Effector CD8-positive, alpha-beta T cell (primary cell): ENCODE measurements at places on chromosomes 2 and 18.

DNA sequence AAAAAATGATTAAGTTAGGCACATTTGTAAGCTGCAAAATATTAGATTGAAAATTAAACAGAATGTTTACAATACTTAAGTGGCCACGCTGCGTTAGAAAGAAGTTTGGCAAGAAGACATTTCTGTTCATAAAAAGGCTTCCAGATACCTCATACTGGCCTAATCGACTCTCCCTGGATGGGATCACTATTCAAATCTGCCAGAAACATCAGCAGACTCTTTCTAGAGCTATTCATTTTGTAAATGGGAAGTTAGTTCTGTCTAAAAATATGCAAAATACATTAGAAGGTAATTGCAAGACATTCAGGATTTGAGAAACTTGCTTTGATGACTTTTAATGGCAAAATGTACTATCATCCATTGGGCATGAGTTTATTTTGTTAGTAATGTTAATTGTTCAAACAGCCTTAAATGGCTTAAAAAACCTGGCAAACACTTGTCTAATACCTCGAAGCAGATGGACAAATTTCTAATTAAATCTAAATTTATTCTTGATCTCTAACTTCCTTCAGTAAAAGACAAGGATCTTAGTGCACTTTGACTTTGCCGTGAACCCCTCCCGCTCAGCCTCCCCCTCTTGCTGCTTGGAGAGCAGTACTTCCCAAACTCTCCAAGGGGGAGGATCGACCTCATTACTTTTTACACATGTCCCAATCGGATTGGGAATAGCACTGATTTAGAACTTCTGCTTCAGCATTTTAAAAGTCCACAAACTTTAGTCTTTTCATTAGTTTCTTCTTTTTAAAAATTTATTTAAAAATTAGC is 103.5 kb downstream of the SMIM21 start:
- DNase-seq = no peak

- DNase-seq = no peak
These were observed 77.3 kb upstream of the SMAD7 start for GRCh38 chr18:49028091-49028490.

GRCh38 chr2:174667250-174667860 is 69.8 kb upstream of the WIPF1 start:
- DNase-seq = no peak

GRCh38 chr2:160220545-160221009 is 20.5 kb upstream of the ITGB6 start:
- DNase-seq = no peak

DNA sequence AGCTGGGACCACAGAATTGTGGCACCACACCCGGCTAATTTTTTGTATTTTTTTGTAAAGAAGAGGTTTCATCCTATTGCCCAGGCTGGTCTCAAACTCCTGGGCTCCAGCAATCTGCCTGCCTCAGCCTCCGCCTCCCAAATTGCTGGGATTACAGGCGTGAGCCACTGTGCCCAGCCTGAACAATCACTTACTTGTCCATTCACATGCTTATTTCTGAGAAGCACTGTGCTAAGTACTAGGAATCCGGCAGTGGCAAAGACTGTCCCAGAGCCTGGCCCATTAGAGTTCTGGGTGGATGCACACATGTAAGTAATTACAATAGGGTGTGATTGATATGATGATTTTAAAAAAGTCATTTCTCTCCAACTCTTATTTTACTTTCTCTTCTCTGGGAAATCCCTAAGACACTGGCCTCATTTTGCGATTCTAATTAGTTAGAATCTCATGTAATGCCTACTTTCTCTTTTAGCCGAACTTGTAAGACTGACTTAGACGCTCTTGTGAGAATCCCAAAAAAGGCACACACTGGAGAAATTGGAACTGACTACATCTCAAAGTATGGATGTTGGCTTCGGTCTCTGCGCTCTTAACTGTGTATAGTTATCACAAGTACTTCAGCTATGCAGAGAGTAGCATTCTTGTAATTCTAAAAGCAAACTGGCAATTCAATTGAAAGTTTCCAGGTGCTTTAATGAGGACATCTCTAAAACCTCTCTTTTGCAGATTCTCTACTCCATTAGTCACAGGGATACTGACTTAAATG is 567.7 kb downstream of the DCC start:
- no peak for DNase-seq

GRCh38 chr18:75211002-75211621 is 515 bp downstream of the TSHZ1 start:
- DNase-seq = peak; percentile 8

GRCh38 chr2:88680916-88681315 is 10.6 kb upstream of the RPIA start:
- no peak for DNase-seq

DNA sequence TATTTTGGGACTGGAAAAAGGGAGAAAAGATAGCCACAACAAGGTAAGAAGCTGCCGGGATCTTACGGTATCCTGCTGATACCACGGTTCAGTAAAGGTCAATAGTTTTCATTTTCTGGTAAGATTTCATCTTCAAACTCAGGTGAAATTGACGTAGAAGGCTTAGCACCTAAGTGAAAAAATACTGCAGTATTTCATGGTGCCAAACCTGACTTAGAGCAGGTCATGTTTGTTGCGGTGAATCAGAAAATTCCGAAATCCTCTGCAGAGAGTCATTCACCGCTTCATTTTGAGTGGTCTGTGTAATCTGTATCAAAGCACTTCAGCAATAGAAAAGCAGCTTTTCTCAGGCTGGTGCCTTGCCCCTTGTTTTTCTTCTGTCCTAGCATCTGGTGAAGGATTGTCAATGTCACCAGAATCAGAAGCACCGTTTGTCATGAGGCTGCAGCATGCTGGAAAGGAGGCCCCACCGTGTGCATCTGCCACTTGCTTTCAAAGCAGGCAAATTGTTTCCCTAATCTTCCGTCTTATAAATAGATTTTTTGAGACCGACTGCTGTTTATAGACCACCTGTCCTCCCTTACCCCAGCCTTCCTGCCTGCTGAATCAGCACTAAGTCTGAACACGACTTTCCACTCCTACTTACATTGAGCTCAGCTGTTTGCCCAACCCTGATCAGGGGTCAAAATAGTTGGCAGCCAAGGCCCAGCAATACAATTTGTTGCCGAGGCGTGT is 156.3 kb downstream of the EML6 start:
- DNase-seq = no peak

DNA sequence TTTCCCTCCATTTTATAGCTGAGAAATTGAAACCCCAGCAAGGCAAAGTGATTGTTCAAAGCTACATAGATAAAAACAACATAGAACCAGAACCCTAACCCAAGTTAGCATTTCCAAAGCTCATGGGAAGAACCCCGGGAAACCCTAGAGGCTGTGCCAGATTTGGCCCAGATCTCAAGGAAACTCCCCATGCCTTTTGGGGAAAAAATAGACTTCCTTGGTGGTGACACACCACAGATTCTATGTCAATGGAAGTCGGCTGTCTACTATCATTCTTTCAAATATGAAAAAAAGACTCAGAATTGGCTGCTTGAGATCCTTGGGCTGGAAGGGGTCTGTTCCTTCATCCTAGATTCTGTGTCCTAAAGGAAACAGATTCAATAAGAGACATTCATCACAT is 8.4 kb downstream of the COL6A3 start:
- DNase-seq = no peak
